ENCODE measurements at places on chromosomes 12 and 14.

DNA sequence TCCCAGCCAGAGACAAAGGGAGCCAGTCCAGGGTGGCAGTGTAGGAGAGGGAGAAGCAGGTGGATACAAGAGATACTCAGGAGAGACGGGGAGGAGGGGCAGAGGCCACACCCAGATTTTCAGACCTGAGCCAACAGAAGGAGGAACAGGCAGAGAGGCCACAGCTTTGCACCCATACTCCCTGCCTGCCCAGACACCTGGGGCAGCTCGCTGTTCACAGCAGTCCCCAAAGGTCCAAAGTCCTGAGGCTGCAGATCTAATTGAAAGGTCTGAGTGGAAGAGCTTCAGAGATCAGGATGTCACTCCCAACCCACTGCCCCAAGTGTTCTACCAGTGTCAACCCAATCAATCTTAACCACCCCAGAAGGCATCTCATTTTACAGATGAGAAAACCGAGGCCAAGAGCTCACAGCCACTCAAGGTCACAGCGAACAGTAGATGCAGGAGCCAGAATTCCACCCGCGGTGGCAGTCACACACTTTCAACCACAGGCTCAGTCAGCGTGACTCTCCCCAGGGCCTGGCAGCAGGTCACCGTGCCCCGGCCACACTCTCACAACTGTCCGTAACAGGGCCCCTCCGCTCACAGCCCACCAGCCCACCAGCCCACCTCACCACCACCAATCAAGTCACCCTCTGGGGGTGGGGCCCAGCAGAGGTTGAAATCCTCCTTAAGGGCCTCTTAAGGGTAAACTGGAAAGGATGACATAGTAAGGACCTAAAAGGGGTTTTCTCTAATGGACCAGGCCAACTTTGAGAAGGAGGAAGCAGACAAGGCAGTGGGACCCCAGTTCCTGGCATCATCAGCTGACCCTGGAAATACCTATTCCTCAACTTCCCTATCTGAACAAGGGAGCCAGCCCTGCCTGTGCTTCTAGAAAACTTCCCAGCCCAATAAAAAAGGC, 33.3 kb downstream of the ACTN1 start:
- DNase-seq, result no peak

DNA sequence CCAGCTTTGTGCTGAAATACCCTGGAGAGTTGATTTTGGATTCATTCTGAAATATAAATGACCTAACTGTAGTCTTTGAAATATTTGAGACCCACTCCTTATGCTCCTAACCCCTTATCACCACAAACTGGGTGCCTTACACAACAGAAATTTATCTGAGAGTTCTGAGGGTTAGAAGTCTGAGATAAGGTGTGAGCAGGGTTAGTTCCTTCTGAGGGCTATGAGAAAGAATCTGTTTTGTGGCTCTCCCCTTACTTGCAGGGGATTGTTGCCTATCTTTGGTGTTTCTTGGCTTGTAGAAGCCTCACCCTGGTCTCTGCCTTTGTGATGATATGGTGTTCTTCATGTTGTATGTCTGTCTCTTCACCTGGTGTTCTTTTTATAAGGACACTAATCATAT, 91.7 kb downstream of the DERA start:
- no peak for DNase-seq

GRCh38 chr12:8596561-8596960, 16.1 kb downstream of the AICDA start:
- no peak for DNase-seq

DNA sequence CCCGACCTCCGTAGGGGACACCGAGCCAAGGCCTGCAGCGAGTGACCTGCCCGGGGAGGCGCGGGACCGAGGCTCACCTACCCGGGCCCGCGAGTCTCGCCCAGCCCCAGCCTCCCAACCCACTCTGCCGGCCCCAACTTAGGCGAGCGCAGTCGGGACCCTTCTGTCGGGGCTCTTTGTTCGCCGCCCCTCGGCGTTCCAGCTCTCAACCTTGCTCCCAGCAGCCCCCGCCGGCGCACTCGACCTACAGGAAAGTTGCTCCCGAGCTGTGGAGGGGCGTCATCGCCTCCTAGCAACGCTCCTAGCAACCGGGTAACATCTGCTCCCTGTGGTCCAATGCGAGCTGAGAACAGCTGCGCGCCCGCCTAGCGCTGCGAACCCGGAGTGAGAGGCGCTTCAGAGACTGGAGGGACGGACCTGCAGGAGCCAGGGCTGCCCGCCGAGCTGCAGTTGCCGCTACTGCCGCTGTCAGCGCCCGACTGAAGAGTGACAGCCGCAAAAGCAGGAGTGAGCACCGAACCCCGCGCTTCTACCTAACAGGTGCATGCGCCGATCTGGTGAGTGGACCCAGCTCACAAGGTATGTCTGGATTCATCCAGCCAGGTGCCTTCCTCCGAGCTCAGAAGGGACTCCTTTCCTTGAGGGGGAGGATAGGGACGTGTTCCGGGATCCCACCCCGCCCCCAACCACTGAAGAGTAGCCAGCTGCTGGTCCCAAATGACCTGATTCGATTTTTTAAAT, 355.0 kb downstream of the SNAPC1 start:
- DNase-seq, result peak; percentile 76

- no peak for DNase-seq
These were observed 24.2 kb downstream of the NOC4L start for GRCh38 chr12:132168311-132169031.

- DNase-seq, result no peak
These were observed 20.1 kb upstream of the CRADD start for GRCh38 chr12:93657071-93657470.

- no peak for DNase-seq
These were observed 156.8 kb downstream of the KCNA5 start for GRCh38 chr12:5200278-5201087.

DNA sequence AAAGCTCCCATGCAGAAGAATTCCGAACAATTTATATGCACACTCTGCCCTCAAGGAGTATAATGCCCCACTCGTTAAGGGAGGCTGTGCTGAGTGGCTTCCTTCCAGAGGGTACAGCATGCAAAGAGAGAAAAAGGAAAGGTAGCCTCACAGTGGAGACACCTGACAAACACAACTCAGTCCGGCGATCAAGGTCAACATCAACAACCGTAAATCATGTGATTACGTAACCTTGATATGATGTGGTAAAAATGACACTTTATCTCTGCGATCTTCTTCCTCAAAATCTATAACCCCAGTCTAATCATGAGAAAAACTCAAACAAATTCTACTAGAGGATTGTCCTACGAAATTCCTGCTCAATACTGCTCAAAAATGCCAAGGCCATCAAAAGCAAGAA, 400.5 kb upstream of the CCDC196 start:
- DNase-seq, result no peak

DNA sequence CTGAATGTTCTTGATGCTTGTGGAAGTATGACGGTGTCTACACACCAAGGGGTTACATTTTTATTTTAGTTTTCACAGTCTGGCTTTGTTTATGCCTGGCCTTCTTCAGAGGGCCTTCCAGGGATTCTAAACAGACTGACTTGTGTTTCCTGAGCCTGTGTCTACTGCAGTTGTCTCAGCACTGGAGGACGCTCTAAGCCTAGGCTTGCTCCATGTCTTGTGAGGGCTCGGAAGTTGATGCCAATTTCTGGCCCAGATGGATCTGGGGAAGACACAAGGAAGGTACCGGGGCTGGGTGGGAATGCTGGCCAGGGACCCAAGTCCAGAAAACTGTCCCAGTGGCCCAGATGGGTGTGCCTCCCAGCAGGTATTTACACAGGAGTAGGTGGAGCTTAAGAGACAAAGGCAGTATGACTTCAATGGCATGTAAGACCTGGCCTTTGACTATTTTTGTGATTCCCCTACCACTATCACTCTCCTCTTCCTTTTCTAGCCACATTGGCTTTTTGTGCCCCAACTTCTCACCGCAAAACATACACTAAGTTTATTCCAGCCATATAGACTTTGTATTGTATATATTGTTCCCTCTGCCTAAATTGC, 56.9 kb downstream of the GPR137C start:
- DNase-seq, result no peak

DNA sequence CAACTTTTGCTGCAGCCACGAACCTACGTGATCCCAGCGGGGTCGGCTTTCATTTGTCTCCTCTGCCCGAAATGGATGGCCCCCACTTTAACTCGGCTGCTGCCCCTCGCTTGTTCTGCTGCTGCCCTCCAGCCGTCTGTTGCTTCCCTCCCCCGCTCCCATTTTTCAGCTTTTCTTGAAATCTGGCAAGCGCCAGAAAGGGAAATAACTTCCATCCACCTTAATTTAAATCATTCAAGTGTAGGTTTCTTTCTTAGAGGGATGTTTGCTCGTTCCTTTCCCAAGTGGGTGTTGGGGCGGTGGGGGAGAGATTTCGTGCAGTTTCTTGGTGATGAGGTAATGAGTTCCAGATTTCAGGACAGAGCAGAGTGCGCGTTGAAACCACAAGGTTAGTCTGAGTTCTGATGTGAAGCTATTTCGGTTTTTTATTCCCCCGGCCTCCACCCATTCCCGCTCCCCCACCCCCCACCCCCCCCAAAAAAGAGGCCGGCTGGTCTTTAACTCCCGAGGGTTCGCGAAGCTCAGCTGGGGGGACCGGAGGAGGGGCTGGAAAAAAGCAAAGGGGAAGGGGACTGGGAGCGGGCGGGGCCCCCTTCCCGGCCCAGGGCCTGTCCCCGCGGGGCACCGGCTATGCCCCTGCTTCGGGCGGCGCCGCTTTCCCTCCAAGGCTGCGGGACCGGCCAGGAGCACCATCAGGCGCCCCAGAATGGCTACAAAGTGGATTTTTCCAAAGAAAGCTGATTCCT, 2.2 kb upstream of the ZFP36L1 start:
- DNase-seq, result no peak

GRCh38 chr12:48019639-48020265, 15.5 kb upstream of the COL2A1 start:
- DNase-seq, result no peak

GRCh38 chr12:49413010-49413409, 45.7 kb downstream of the SPATS2 start:
- no peak for DNase-seq

DNA sequence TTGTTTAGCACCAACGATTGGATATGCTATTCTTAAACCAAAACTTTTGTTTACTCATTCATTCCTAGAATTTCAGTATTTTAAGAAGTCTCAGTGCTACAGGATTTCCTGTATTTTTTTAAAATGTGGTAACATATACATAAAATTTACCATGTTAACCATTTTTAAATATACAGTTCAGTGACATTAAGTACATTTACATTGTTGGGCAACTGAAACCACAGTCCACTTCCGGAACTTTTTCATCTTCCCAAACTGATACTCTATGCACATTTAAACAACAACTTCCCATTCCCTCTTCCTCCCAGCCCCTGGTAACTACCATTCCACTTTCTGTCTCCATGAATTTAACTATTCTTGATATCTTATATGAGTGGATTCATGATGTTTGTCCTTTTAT, 30.3 kb downstream of the PDE3A start:
- no peak for DNase-seq

GRCh38 chr12:92496790-92497189, 206.0 kb upstream of the PLEKHG7 start:
- DNase-seq, result no peak

DNA sequence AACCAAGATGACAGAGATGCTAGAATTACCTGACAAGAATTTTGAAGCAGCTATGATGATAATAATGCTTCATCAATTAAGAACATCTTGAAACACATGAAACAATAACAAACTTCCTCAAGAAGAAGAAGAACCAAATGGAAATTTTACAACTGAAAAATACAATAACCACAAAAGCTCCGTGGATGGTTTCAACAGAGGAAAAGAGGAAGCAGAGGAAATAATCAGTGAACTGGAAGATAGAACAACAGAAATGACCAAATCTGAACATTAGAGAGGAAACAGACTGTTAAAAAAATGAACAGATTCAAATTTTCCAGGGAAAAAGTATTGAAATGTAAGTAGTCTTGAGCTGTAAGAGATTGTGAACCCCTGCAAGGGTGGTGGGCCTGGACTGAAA, 62.8 kb upstream of the SLC35F4 start:
- no peak for DNase-seq
